ENCODE measurements at places on chromosomes 3 and 15.
A peak's percentile ranks its signal among the peaks of the same experiment; 100 is the strongest.

GRCh38 chr3:190626951-190627620 is 113.2 kb downstream of the IL1RAP start:
- no peak for DNase-seq

- no peak for DNase-seq
These were observed 14.7 kb upstream of the LMCD1 start for GRCh38 chr3:8486936-8487335.

- DNase-seq = no peak
These were observed 566.6 kb downstream of the GOLGA6L6 start for GRCh38 chr15:19974998-19975397.

- no peak for DNase-seq
These were observed 100.2 kb downstream of the GHSR start for GRCh38 chr3:172347895-172348679.

- DNase-seq = no peak
These were observed 74.7 kb downstream of the DCUN1D1 start for GRCh38 chr3:182905623-182906022.

DNA sequence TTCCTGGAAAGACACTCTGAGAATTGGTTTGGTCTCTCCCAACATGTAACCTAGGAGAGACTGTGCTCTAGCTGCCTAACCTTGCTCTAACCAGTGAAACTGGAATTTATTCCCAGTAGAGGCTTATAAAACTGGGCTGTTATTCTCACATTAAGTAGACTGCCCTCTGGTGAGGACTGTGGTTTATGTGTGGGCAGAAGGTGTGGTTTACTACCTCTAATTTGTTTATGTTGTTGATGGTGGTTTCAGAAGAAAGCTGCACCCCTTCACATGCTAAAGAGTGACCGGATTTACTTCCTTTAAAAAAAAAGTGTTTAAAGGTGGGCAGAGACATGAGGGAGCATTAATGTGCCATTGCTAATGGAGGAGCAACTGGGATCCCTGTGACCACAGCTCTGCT is 273.2 kb downstream of the MECOM start:
- peak; percentile 34 for DNase-seq

- no peak for DNase-seq
These were observed 38.5 kb downstream of the SMAD3 start for GRCh38 chr15:67103869-67104268.

GRCh38 chr15:78358102-78358870 is 18.1 kb downstream of the CRABP1 start:
- no peak for DNase-seq

DNA sequence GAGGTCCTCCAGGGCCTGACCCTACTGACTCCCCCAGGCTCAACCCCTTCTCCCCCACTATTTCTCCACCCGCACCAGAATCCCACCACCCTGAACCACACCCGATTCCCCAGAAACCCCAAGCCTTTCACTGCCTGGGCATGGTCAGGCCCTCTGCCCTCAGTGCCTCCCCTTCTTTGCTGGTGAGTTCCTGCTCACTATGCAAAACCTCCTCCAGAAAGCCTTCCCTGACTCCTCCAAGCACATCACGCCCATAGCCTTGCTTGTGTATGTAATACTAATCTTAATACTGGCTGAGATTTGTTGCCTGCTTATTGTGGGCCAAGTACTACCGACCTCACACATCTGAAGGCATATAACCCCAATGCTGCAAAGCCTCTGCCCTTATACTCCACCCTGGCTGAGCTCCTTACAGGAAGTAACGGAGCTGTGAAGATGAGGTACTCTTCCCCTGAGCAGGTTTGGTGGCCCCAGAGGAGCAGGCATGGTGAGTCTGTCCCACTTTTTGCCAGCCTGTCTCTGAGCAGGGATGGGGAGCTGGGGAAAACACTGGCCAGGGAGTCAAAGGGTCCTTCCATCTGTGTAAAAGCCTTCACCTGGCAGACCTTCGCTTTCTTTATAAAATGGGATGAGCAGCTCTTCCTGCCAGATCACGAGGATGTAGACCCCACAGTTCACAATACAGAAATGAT is 9.5 kb downstream of the RAB6B start:
- DNase-seq = no peak

DNA sequence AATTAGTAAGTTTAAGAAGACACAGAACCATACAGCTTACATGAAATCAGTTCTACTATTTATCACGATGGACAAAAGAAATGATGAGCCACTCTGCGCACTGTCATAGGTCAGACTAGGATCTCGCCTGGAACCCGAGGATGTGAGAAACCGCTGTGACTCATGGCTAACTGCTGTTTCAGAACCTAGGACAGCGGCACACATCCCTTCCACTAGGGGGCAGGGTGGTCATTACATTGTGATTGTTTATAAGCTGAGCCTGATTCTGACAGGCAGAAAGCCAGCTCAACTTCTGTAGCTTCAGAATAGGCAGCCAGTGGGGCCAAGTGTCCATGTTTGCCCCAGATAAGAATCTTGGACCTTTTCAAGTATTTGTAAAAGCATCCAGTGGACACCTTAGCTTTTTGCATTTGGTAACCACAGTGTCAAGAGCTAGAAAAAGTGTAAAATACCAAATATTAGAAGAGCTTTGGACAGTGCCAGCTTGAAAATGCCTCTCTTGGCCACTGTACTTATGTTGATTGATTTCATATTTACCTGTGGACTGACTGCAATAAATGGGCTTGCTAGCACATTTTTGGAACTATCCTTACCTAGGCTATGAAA is 115.8 kb downstream of the KBTBD8 start:
- DNase-seq = peak; percentile 78

GRCh38 chr3:177703788-177704187 is 506.5 kb upstream of the TBL1XR1 start:
- no peak for DNase-seq

DNA sequence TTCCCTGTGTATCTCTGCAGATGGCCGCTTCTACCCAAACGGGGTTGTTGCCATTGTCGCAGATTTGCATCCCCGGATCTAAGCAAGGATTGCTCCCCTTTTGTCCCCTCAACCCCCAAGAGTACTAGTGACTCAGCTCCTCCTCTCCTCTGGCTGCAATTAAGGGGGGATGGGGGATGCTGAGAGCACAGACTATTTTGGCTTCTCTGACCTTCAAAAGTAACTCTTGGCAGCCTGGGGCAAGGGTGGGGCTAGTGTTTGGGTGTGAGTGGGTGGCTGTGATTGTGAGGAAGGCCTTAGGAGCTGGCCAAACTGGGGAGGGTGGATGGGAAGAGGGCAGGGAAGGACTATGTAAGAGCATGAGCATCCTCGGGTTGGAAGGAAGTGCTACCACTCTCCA is 1.2 kb upstream of the MAP1A start:
- no peak for DNase-seq

DNA sequence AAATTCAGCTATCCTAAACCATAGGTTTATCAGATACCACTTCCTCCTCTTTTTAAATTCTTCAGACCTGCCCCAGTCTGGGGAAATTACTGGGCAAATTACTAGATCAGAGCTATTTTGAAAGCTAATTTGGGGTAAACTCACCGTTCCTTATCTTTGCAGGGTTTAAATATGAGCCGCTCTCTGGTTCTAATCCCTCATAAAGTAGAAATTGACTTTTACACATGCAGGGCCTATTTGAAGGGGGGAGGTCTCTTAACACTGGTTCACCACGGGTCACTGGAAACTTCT is 11.0 kb upstream of the MEIS2 start:
- DNase-seq = no peak

DNA sequence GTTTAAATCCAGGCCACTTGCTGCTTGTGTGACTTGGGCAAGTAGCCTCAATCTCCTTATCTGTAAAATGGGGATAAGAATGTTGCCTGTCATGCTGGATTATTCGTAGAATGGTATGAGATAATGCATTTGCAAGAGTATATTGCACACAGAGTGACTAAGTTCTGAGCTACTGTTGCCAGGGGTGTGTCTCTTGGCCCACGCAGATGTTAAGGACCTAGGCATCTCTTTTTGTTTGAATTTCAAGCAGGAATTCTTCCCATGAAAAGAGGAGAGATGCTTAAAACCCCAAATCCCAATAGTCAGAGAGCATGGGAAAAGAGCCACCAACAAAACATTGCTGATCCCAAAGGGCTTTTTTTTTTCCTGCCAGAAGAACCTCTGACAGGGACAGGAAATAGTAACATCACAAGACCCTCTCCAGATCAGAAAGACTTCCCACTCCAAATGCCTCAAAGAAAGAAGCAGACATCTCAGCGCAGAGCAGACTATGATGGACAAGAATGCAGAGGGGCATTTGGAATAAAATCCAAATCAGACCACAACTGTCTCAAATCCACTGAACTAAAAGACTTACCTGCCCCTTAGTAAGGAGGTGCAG is 90.5 kb downstream of the MRPL46 start:
- no peak for DNase-seq

- DNase-seq = no peak
These were observed 106.5 kb downstream of the IQCH start for GRCh38 chr15:67361100-67361499.

GRCh38 chr15:27645672-27646071 is 453.4 kb downstream of the OCA2 start:
- DNase-seq = no peak

All from RPMI8226 (cell line).